ENCODE measurements at places on chromosomes 6 and 20. TPM values are rescaled to one million over a fixed set of nuclear protein-coding genes. Genes with fewer than 3 reads are reported as not detected.

The MRPS26 gene
- 97.4 TPM for polyA plus RNA-seq

The ADGRF1 gene
- 5.3 TPM for polyA plus RNA-seq

The NR2E1 gene
- polyA plus RNA-seq, result not detected

The ANKRD66 gene
- not detected for polyA plus RNA-seq

All from urinary bladder (tissue), 4 donors.